Dermis blood vessel endothelial cell (primary cell): ENCODE measurements at places on chromosomes 12 and 14.
A peak's percentile ranks its signal among the peaks of the same experiment; 100 is the strongest.

- DNase-seq = no peak
Observed at GRCh38 chr12:85369365-85370154, 89.5 kb downstream of the ALX1 start.

DNA sequence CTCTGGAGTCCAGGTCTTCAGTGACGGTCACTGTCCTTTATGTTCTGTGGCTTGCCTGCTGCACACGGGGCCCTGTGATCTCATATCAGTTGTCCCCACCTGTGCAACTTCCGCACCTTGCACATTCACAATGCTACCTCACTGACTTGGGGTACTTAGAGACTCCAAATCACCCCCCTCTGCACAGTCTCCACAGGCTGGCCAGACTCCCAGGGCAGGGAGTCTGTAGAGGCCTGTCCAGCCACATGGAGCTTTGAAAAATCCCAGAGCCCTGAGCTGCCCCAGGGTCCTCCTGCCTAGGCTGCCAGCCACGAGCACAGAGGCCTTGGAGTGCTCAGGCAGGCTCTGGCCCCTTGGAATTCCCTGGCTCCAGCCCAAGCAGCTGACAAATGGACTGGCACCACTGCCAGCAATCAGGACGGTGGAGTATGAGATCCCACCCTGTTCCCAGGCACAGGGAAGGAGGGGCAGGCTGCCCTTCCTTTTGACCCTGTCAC lies 26.4 kb downstream of the CMKLR1 start:
- DNase-seq = peak; percentile 64

GRCh38 chr12:104508752-104509446 lies 52.2 kb downstream of the CHST11 start:
- DNase-seq = no peak

DNA sequence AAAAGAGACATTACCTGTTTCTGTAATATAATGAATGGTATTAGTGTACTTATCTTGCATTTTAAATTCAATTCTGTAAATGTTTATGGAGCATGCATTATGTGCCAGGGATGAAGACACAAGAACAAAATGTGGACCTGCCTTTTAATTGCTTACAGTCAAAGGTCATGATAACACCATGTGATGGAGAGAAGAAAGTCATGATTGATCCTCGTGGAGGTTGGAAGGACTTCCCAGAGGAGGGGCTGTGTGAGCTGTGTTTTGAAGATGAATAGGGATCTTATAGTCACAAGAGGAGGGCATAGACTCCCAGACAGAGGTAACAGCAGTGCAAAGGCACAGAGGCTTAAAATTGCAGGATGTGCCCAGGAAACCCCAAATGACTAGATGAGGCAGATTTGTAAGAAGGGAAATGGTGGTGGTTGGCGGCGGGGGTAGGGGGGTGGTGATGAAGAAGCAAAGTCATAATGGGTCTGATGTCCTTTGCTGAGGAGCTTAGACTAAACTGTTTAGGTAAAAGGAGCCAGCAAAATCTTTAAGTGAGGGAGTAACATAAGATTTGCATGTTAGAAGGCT lies 151.5 kb downstream of the PRKCH start:
- no peak for DNase-seq

DNA sequence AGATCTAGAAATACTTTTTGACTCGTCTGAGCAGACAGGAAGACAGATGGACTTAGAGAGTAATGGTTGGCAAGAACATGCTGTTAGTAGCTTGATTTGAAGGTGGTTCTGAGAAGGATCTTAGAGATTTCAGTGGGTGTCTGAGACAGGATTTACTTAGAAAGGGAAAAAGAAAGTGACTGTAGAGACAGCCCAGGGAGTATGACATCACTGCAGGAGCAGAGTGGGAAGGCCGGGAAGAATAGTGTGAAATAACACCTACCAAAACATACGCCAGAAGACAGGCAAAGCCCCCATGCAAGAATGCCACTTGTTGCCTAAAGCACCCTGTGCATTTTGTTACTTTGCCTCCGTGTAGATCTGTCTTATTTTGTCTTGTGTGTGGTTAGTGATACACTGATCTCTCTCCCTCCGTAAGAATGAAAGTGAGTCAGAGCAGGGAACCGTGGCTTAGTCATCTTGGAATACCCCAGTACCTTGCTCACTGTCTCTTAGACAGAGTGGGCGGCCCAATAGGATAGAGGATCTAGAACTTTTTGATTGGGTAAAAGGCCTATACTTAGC lies 161.3 kb upstream of the IFNG-AS1 start:
- DNase-seq = peak; percentile 15

GRCh38 chr14:100015251-100015655 lies 50.0 kb upstream of the EVL start:
- DNase-seq = peak; percentile 54

- DNase-seq = peak; percentile 42
Observed at GRCh38 chr12:27840229-27840999, 60.4 kb upstream of the MANSC4 start.

DNA sequence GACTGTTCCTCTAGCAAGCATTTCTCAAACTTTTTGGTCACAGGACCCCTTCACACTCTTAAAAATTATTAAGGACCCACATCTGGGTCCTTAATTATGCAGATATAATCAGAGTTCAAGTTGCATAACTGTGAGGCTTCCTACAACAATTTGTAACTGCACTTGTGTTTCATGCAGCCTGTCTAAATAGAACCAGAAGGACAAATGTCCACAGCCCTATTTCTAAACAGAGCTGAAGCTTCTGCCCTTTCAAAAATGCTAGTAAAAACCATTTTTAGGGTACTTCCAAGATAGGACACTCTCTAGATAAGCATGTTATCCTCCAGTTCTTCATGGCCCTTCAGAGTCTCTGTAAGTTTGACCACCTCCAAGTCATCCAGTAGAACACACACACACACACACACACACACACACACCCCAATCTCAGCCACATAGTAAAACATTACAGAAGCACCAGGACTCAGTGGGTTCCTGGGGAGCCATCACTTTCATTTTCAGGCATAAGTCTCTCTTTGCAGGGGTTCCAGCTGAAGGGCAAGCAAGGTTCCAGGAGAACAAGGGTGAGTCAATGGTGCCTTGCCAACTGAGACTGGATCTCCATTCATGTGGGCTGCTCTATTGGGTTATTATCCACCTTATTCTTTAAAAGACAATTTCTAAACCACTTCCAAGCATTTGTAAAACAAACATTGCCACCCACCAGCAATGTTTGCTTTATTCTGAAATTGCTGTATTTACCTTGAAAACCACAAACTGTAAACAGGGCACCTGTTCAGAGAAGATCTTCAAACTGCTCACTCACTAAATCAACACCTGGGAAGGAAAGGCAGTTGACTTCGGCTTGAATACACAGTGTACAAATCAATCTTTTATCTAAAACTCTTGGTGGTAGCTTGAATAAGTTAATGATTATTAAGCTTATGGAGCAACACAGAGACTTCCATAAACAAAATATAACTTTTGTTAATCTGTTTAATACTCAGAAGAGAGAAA lies 64.1 kb downstream of the ITPR2 start:
- DNase-seq = no peak

DNA sequence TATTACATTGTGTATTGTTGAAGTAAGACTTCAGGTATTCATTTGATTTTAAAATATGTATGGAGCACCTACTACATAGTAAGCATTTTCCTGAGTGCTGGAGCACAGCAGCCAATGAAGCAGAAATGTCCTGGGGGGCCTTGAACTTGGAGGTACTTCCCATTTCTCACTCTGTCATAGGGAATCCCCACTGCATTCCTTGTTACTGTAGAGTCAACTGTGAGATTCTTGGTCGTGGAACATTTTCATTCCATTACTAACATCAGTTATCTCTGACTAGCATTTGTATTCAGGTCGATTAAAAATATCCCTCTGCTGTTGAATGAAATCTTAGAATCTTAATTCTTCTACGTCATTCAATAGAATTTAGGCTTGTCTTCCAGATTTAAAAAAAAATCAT lies 66.7 kb downstream of the PDE3A start:
- DNase-seq = peak; percentile 3

DNA sequence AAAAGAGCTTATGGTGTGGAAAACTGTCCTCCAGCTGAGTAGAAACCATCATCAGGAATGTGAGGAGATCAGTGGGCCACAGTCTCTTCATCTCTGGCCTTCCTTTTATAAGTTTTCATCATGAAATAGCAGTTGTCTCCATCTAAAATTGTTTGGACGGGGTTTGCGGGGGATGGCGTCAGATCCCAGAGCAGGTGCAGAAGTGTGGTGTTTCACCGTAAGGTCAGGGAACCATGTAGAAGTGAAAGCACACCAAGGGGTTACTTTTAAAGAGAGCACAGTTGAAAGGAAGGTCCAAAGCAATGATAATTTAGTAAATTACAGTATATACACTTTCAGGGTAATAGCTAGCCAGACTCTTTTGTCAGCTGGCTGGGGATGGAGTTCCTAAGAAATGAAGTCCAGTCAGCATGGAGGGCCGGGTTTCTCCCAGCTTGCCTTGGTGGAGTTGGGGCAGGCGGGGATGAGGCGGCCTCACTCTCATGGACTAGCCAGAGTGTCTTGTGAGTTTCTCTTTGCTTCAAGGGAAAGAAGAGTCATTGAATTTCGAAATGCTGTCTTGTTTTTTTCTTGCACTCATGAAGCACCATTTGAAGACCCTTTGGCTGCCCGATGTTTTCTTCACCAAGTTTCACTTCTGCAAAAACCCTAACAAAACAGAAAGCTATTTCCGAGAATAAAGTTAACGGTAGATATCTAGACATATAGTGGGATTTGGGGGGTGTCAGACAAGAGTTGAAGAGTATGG lies 100.6 kb downstream of the ETV6 start:
- DNase-seq = no peak

GRCh38 chr12:19792028-19792427 lies 352.7 kb downstream of the AEBP2 start:
- DNase-seq = no peak

DNA sequence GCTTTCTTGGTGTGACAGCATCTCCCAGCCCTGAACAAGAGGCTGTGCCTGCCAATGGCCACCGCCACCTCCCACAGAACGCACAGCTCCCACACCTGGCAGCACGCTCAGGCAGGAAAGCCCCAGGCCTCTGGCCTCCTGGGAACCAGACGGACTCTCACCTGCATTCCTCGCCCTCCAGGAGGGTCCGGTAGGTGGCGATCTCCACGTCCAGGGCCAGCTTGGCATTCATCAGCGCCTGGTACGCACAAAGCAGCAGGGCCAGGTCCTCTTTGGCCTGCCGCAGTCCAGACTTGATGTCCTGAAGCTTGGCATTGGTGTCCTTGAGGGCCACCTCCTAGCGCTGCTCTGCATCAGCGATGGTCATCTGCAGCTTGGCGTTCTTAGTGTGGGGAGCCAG lies 12.1 kb upstream of the KRT77 start:
- no peak for DNase-seq

GRCh38 chr12:54222609-54223008 lies 33.8 kb upstream of the SMUG1 start:
- DNase-seq = no peak

DNA sequence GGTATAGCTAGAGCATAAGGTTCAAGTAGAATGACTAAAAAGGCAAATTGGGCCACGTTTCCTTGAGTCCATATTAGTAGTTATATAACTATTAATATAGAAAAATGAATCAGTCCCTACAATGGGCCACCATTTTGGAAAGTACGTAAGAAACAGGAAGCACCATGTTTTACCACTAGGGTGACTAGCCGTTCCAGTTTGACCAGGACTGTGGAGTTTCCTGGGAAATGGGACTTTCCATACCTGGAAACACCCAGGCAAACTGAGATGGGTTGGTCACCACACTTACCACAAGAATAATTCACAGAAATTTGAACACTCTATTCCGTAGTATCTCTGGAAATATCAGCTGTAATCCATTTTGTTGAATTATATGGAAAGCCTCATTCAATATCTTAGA lies 2.1 kb upstream of the MAGOHB start:
- no peak for DNase-seq
